Lung (tissue), 17 donors: ENCODE measurements at places on chromosomes 2 and 18. TPM values are rescaled to one million over a fixed set of nuclear protein-coding genes. Genes with fewer than 3 reads are reported as not detected.
A peak's percentile ranks its signal among the peaks of the same experiment; 100 is the strongest.

Gene PRKAG3
- not detected for total RNA-seq

GRCh38 chr2:60741576-60741975 lies 14.5 kb upstream of the PAPOLG start:
- H3K36me3 ChIP-seq: no peaks in the 10 kb centered on the region
- no peak for DNase-seq
- no peaks in the 10 kb centered on the region for H3K4me1 ChIP-seq
- H3K27me3 ChIP-seq: peaks cover 3% of the 10 kb centered on the region
- no peak overlapping the region for H3K27ac ChIP-seq

DNA sequence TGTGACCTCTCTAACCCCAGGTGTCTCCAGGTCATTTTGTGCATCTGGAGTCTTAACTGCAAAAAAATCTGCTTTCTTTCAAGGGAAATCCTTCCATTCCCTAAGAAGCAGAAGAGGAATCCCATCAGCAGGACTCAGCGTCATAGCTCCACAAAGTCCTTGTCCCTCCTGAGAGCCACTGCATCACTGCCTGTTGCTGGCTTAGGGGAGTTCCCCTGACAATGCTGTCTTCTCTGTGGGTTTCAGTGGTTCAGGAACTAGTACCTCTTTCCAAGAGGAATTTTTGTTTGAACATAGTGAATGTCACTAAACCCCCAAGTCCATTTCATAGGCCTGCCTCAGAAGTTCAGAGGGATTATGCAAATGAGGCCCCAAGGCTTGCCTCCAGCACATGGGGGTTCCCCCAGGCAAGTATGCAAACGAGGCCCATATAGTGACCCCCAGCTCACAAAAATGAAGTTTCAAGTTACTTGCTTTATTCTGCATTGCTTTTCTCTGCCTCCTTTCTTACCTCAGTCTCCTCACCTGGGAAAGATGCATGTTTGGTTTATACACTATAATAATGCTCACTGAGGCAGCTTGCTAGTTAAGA lies 513.9 kb upstream of the MEX3C start:
- H3K4me3 ChIP-seq: no peak overlapping the region
- no peak for DNase-seq
- no peaks in the 10 kb centered on the region for H3K27me3 ChIP-seq

Gene ECEL1
- total RNA-seq: 0.31 TPM

- H3K36me3 ChIP-seq: no peaks in the 10 kb centered on the region
- no peak overlapping the region for H3K4me3 ChIP-seq
- H3K27ac ChIP-seq: peak overlapping the region; percentile 46
- no peaks in the 10 kb centered on the region for H3K27me3 ChIP-seq
- no peak for DNase-seq
Observed at GRCh38 chr18:9016633-9017166, 85.8 kb upstream of the NDUFV2 start.

DNA sequence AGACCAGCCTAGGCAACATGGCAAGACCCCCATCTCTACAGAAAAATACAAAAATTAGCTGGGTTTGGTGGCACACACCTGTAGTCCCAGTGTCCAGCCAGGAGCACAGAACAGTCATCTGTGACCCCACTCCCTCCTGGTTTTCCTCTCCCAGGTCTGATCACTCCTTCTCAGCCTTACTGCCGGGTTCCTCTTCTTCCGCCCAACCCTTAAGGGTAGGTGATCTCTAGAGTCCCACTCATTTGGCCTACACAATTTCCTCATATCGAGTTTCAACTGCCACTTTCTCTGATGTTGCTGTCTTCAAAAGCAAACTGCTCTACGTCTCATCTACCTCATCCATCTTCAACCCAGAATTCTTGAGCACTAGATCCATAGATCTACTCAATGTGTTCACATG lies 13.4 kb upstream of the MAT2A start:
- DNase-seq: no peak
- H3K4me3 ChIP-seq: no peak overlapping the region
- no peaks in the 10 kb centered on the region for H3K36me3 ChIP-seq

GRCh38 chr2:209864716-209865295 lies 93.2 kb downstream of the UNC80 start:
- no peak for DNase-seq
- H3K36me3 ChIP-seq: no peaks in the 10 kb centered on the region
- H3K27me3 ChIP-seq: no peaks in the 10 kb centered on the region
- no peaks in the 10 kb centered on the region for H3K4me1 ChIP-seq
- no peak overlapping the region for H3K4me3 ChIP-seq

Gene KCNG2
- total RNA-seq: 0.80 TPM
